Brain pericyte (primary cell): ENCODE measurements at places on chromosomes 12 and 14.

DNA sequence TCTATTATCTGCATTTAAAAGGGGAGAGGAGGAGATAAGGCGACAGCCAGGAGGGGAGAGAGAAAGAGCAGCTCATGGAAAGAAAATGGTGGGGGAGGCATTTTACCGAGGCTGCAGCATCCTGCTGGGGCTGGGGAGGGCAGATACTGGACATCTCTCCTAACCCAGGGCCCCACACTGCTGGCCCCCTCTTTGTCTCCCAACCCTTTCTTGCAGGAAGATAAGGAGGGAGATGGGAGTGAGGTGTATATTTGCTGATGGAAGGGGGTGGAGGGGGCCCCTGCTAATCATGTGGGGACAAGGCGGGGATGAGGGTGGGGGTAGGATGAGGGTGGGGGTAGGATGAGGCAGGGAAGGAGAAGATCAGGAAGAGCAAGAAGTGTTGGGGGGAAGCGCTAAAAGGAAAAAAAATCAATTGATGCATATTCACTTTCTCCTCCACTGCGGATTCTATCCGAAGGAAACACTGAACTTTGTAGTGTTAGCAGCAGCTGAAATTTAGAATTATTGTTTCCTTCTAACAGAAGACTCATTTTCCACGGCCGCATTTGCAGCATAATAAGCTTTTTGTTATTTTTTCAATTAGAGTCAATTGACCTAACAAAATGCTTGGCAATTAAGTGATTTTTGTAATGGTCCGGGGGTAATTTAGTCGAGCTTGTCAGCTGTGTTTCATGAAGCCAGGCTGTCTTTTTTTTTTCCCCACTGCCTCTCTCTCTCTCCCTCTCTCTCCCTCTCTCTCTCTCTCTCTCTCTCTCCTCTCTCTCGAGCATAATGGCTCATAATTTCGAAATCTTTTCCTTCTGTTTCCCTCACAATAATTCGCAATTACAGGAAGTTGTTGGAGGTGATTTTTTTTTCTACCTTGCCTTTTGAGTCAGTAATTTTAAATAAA is 1134.6 kb downstream of the BCL11B start:
- no peak for DNase-seq

DNA sequence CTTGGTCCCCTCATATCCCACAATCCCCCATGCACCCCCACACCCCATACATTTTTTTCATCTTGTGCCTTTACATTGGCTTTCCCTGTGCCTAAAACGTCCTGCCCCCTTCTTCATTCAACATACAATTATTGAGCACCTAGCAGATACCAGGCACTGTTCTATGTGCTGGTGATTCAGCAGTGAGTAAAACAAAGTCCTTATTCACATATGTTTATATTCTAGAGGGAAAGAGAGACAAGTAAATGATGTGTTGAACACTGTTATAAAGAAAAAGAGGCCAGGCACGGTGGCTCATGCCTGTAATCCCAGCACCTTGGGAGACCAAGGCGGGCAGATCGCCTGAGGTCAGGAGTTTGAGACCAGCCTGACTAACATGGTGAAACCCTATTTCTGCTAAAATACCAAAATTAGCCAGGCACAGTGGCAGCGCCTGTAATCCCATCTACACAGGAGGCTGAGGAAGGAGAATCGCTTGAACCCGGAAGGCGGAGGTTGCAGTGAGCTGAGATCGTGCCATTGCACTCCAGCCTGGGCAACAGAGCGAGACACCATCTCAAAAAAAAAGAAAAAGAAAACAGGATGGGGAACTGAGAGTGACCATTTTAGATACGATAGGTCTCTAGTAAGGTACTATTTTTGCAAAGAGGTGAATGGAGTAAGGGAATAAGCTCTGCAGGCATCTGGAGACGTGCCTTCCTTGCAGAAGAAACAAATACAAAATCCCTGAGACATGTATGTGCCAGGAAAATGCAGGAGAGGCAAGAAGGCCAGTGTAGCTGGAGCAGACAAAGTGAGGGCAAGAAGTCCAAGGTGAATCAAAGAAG is 12.2 kb downstream of the SLC7A7 start:
- no peak for DNase-seq

DNA sequence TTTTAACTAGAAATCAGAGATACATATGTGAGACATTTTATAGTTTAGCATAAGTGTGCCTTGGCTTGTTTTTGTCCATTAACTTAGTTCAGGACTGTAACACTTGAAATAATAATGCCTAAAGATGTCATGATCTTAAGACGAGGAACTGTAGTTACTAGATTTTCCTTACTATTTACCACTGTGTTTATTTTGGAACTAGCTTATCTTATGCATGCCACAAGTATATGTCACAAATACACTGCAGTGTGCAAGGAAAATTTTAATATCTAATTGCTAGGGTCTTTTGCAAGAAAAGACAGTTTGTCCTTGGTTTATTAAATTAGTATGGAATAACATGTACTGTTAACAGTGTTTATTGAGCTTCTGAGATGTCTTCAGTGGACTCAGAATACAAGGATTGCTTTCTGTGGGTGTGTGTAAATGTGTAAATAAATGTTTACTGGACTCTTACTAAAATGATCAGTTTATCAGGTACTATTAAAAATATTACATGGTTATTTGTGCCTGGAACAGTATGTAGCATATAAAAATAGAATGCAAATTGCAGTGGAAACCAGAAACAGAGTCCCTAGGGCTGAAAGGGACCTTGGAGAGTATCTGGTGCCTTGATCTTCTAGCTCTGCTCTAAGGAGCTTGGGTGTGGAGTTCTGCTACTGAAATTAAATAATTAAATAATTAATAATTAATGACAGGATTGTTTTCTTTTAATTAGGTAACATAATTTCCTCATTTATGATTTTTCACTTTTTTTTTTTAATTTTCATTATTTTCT is 58.1 kb downstream of the FGD4 start:
- DNase-seq: no peak

DNA sequence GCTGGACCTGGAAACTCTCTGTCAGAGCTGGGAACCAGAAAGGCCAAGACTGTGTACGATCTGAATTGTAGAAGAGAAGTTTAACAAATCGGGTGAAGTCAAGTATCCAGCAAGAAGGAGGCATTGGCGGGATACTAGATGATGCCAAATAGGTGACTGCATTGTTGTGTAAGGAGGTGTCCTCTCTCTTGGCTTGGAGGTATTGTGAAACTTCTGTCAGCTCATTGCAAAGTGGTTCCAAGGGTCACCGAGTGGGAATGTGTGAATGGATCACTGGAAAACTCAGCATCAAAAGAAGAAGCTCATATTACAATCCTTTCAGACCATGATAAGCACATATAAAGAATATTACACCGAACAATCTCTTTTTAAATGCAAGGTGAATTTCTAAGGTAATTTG is 11.7 kb downstream of the NAV3 start:
- DNase-seq: no peak

GRCh38 chr12:116287842-116288301 is 10.4 kb upstream of the MED13L start:
- no peak for DNase-seq

- DNase-seq: peak; percentile 64
Measured at GRCh38 chr14:58639842-58640484, 2.2 kb downstream of the DACT1 start.
